ENCODE measurements at places on chromosomes 7 and 10. TPM values are rescaled to one million over a fixed set of nuclear protein-coding genes. Genes with fewer than 3 reads are reported as not detected.

GRCh38 chr7:28922624-28923331 lies 35.4 kb downstream of the TRIL start:
- peak; percentile 78 for DNase-seq

DNA sequence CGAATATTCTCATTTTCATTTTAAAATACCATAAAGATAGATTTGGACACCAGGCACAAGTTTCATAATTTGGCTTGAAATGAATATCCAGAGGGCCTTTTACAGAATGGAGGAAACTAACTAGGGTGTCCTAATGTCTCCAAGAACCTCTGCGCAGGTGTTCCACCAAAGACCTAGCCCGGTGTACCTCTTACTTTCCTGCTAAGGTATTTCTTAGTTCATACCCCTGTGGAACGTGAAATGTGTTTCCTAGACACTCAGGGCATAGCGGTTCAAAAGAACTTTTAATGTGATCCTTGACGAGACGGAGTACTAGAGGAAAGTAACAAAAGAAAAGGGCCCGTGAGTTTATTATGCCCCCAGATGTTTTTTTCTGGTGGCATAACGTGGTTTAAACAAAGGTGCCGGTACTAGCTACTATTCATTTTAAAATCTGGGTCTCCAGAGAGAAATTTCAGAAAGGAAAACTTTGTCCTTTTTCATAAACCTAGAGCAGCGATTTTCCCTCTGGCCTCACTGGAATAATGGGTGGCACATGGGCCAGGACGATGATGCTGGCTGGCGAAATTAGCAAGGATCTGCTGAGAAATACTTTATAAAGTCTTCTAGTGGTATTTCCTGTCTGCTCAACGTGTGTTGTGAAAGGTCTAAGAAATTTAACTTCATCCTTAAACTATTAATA lies 1.4 kb downstream of the APBB1IP start:
- no peak for DNase-seq

DNA sequence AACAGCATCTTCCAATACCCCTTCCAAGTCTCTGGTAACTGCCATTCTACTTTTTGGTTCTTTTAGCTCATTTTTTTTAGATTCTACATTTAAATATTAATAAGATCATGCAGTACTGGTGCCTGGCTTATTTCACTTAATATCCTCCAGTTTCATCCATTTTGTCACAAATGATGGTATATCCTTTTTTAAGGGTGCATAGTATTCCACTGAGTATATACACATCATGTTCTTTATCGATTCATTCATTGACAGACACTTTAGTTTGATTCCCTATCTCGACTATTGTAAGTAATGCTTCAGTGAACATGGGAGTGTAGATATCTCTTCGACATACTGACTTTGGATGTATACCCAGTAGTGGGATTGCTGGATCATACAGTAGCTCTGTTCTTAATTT lies 89.7 kb downstream of the CCDC3 start:
- no peak for DNase-seq

The SUV39H2 gene
- total RNA-seq, result 15.1 TPM

- DNase-seq, result no peak
Measured at GRCh38 chr7:138125119-138125518, 48.9 kb downstream of the AKR1D1 start.

The CCDC7 gene
- total RNA-seq, result 6.7 TPM

DNA sequence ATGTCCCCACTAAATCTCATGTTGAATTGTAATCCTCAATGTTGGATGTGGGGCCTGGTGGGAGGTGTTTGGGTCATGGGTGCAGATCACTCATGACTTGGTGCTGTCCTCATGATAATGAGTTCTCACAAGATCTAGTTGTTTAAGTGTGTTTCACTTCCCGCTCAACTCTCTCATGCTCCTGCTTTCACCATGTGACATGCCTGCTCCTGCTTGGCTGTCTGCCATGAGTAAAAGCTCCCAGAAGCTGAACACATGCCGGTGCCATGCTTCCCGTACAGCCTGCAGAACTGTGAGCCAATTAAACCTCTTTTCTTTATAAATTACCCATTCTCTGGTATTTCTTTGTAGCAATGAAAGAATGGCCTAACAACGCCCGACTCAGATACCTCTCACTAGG lies 6.2 kb upstream of the PSTK start:
- DNase-seq, result no peak

- DNase-seq, result no peak
Measured at GRCh38 chr10:11446133-11446532, 165.3 kb downstream of the USP6NL start.

The PLAU gene
- total RNA-seq, result 0.59 TPM

- no peak for DNase-seq
Measured at GRCh38 chr10:43963379-43963778, 314.7 kb upstream of the ZNF32 start.

The MYL10 gene
- total RNA-seq, result not detected
